ENCODE measurements at places on chromosomes 7 and 10. TPM values are rescaled to one million over a fixed set of nuclear protein-coding genes. Genes with fewer than 3 reads are reported as not detected.

Gene CDHR1
- not detected for total RNA-seq

Gene POLR2J3
- 28.6 TPM for total RNA-seq

Gene PAX4
- total RNA-seq = not detected

Gene TRIM50
- total RNA-seq = not detected

Gene CFAP69
- 6.2 TPM for total RNA-seq

Gene HOXA11
- total RNA-seq = not detected

Gene PRSS58
- total RNA-seq = not detected

Gene GIMAP4
- not detected for total RNA-seq

Gene IL2RA
- not detected for total RNA-seq

Gene CAV2
- 60.1 TPM for total RNA-seq

Gene PPP1R17
- total RNA-seq = not detected

Gene OR2F2
- not detected for total RNA-seq

Gene PRSS37
- total RNA-seq = not detected

Gene BAG3
- 8.4 TPM for total RNA-seq

Gene PLPP4
- 0.26 TPM for total RNA-seq

Gene AUTS2
- total RNA-seq = 7.7 TPM

Gene EFCAB10
- total RNA-seq = not detected

Gene PLEKHS1
- total RNA-seq = not detected

Gene KCP
- total RNA-seq = 0.50 TPM

Gene BUB3
- 98.9 TPM for total RNA-seq

Gene FZD1
- total RNA-seq = 12.6 TPM

Gene ACTL6B
- total RNA-seq = not detected

Gene ST8SIA6
- 0.26 TPM for total RNA-seq

Gene MUC3A
- not detected for total RNA-seq

Gene ATOH7
- not detected for total RNA-seq

Gene PCGF5
- total RNA-seq = 31.5 TPM

Gene PPA1
- 287 TPM for total RNA-seq

Gene UMAD1
- 12.4 TPM for total RNA-seq

Gene STRIP2
- total RNA-seq = 10.9 TPM

Gene TBRG4
- 53.2 TPM for total RNA-seq

Gene GJC3
- total RNA-seq = not detected

Gene SGCE
- total RNA-seq = 93.2 TPM

All from fibroblast of lung (primary cell).